HT1080 (cell line): ENCODE measurements at places on chromosomes 1 and 21. TPM values are rescaled to one million over a fixed set of nuclear protein-coding genes. Genes with fewer than 3 reads are reported as not detected.

The MARK1 gene
- total RNA-seq, result 2.0 and 3.1 TPM in 2 replicates

The AADACL4 gene
- total RNA-seq, result not detected in 2 replicates

The C1QA gene
- total RNA-seq, result not detected in 2 replicates

The OR2T35 gene
- not detected in 2 replicates for total RNA-seq

The UAP1 gene
- total RNA-seq, result 233 and 246 TPM in 2 replicates

The RPTN gene
- not detected in 2 replicates for total RNA-seq

The SLC9C2 gene
- total RNA-seq, result not detected in 2 replicates

The AMY1A gene
- total RNA-seq, result not detected in 2 replicates

DNA sequence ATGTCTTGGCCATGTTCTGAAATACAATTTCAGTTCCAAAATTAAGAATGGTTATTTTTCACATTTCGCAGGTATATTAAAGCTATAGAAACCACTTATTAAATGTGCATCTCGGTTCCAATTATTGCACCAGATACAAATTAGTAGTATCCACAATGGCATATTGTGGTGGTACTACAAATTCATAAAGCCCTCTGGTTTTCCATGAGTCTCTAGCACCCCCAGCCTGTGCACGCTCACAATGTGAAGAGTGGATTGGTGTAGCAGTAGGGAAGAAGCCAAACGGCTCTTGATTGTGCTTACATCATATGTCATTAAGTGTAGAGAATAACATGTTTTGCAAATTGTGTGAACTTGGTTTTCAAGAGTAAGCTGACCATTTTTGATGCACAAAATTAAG is 1.9 kb upstream of the BRINP3 start:
- DNase-seq, result no peak

DNA sequence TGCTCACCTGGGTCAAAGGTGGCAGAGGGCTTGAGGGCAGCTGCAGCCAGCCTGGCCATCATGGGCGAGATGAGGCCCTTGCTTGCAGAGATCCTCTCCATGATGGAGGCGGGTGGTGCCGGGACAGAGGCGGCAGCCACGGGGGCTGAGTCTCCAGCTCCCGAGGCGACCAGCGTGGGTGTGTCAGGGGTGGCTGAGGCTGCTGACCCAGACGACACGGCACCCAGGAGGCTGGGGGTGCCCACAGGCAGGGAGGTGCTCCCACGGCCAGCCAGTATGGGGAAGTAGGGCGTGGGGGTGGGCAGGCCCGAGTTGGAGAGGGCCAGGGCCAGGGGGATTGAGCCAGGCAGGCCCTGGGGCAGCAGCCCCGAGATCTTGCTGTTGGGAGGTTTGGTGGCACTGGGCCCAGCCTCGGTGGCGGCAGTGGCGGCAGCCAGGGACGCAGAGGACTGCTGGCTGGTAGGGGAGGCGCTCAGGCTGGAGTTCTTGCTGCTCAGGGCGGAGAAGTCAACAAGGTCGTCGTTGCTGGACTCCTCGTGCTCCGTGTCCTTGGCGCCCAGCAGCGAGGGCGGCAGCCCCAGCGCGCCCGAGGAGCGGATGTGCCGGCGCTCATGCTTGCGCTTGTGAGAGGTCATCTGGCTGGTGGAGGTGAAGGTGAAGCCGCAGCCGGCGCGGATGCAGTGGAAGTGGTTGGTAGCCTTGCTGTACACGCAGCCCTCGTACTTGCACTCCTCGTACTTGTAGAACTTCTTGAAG is 142.9 kb downstream of the CASZ1 start:
- no peak for DNase-seq

GRCh38 chr1:117971777-117972176 is 42.2 kb downstream of the WDR3 start:
- no peak for DNase-seq

DNA sequence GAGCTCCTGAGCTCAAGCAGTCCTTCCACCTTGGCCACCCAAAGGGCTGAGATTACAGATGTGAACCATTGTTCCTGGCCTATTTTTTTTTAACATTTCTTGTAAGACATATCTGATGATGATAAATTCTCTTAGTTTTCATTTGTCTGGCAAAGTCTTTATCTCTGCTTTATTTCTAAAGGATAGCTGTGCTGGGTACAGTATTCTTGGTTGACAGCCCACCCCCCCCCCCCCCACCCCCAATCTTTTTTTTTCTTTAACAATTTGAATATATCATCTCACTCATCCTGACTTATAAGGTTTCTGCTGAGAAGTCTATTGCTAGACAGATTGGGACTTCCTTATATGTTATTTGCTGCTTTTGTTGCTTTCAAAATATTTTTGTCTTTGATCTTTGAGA is 51.3 kb downstream of the PKN2 start:
- DNase-seq, result no peak

GRCh38 chr1:211829343-211830054 is 1.1 kb downstream of the LPGAT1 start:
- no peak for DNase-seq

DNA sequence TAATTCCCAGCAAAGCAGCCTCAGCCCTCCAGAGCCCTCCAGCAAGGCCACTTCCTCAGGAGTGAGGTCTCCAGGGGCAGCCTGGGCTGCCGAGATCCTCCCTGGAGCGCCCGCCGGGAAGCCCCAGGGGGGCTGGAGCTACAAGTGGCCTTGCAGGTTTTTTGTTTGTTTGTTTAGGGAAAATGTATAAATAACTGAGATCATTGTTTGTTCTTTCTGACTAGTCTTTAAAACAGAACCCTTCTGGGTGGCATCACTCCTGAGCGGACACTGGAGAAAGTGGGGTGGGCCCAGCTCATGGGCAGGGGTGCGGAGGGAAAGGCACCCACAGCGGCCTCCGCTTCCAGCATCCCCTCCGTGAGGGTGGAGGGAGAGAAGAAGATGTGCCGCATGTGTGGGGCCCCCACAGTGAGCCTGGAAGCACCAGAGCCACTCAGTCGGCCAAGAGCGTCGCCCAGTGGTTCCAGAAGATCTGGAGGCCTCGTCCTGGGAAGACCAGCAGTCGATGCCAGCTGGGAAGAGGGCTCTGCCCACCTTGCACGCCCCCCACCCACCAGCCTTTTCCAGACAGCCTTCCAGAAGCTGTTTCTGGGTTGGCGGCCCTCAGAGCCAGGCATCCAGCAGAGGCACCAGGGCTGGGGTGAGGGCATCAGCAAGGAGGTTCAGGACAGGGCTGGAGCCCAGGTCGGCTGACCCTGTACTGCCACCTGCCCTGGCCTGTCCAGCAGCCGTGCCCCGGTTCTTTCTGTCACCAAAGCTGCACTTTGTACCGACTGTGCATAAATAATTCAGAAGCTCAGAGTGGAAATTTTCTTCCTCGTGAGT is 34.6 kb downstream of the TFF3 start:
- DNase-seq, result no peak

DNA sequence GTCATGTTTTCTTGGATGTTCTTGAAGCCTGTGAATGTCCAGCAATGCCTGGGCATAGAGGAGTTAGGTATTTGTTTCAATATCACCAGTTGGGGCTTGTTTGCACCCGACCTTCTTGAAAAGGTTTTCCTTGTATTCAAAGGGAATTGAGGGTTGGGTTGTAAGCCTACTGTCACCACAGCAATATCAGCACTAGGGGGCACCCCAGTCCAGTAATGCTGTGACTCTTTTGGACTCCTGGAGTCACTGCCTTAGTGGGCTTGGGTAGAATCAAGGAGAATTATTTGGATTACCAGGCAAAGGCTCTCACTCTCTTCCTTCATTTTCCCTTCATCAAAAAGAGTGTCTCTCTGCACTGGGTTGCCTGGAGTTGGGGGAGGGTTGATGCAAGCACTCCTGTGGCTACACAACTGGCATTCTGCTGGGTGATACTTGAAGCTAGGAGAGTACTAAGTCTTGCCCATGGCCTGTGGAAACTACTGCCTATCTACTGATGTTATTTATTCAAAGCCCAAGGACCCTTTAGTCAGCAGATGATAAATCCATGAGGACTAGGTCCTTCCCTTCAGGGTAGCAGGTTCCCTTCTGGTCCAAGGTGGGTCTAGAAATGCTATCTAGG is 34.5 kb downstream of the OR10R2 start:
- DNase-seq, result peak; percentile 36

DNA sequence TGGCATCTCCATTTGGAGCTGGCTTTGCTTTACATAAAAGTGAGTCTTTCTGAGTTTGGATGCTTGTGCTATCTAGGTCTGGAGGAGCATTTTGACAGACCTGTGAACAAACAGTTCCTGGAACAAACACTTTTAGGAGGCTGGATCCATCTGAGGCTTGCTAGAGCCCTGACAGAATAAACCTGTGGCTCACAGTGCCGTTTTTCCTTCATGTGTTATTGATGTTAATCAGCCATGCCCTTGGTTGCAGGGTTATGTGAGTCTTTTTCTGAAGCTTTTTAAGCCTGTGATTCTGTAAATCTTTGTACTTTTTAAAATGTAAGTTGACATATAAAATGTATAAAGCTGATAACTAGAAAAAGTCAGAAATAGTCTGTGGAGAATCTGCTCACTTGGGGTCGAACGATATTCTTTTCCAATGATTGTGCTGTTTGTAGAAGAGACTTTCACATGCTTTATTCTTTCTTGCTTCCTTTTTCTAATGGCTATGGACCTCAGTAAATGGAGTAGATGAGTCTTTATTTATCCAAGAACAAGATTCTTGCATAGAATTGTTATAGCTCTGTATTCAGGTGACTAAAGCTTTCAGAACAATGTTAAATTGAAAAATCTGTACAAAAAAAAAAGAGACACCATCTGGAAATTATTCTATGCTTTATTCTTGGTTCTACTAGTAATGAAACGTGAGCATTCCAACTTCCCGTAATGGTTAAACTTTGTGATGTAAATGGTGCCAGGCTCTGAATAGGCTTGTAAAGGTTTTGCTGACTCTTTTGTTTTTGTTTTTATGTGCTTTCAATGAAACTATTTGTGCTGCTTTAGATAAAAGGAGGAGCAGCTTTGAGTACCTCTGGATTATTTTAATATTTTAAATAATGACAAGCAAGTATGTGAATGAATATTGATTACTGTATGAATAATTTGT is 53.7 kb downstream of the CACHD1 start:
- no peak for DNase-seq

GRCh38 chr1:65321879-65322278 is 12.5 kb downstream of the DNAJC6 start:
- no peak for DNase-seq

DNA sequence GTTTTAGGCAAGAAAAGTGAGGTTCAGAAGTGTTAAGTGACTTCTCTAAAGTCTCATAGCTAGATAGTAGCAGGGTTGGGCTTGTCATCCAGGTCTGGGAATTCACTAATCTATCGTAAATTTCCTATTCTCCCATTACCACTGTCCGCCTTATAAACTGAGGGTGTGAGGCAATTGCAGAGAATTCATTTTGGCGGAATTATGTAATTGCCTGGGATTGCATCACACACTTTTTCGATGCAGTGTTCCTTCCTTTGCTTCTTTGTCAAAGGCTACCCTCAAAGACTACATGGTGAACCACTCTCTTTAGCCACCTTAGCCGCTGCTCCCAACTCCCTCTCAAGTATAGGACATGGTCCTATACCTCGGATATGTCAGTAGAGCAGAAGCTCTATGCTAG is 19.1 kb downstream of the SELP start:
- DNase-seq, result no peak

GRCh38 chr1:65168867-65169266 is 20.9 kb downstream of the AK4 start:
- no peak for DNase-seq

DNA sequence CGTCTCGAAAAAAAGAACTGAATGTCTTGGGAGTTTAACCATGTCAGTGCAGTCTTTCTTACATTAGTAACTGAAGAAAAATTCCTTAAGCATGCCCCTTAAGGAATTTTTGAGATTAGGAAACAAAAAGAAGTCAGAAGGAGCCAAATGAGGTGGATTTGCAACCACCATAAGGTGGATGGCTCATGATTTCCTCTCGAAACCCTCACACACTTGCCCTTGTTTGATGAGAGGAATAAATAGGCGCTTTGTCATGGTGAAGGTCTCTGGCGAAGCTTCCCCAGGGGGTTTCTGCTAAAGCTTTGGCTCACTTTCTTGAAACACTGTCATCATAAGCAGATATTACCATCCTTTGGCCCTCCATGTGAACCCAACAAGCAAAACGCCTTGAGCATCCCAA is 68.2 kb downstream of the POFUT2 start:
- DNase-seq, result no peak

GRCh38 chr1:172141341-172141881 is 279.1 kb upstream of the C1orf105 start:
- no peak for DNase-seq

DNA sequence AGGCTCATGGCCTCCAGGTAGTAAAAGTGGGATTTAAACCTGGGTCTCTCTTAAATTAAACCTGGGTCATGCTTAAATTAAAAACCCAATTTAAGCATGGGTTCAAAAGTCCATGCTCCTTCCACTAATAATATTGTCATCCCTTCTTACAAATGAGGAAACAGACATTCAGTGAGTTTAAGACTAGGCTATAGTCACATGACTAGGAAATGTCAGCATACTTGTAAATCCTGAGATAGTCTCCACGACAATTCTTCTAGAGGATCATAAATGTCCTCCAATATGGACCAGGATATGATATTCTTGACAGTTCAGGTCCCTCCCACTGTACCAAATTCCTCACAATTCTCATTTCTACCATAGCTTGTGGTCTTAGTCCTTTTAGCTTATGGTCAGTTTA is 10.5 kb upstream of the IGFN1 start:
- DNase-seq, result no peak

DNA sequence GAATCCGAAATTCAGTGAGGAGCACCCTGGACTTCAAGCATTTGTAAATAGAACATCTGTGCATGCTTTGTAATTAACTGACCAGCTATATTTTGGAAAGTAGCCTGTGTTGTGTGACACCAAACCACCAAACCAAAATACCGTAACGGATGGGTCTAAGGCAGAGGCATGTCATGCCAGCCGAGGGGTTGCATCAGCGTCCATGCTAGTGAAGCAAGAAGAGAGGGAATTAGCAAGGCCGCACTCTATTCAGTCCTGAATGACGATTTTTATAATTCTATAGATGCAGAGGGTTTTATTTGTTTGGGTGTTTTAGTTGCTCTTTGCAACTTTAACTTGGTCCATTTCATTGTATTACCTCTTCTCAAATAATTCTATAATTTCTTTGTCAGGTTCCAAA is 116.8 kb upstream of the SMYD2 start:
- no peak for DNase-seq

GRCh38 chr1:20731057-20731991 is 1.2 kb downstream of the SH2D5 start:
- no peak for DNase-seq

DNA sequence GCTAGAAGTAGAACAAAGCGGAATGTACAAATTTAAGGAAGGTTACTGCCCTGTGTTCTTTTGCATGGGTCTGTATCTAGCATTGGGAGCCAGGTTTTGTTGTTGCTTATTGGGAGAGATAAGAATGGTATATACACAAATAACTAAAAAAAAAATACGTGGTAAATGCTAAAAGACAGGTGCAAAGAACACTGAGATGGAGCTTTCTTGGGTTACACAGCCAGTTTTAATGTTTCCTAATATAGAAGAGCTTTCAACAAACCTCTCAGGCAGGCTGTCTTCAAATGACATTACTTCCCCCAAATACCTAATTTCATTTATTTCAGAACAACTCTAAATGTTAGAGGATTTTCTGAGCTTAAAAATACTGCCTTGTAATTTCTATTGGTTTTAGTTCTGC is 1.4 kb upstream of the MDM4 start:
- no peak for DNase-seq
